ENCODE measurements at places on chromosomes 11 and 22. TPM values are rescaled to one million over a fixed set of nuclear protein-coding genes. Genes with fewer than 3 reads are reported as not detected.

GRCh38 chr22:49432211-49432896, 395.3 kb downstream of the BRD1 start:
- no peak for DNase-seq

GRCh38 chr11:69073469-69073868, 24.7 kb downstream of the TPCN2 start:
- DNase-seq, result no peak

Gene SPDYC
- total RNA-seq, result not detected

Gene ANKK1
- total RNA-seq, result not detected

Gene PRODH
- total RNA-seq, result 7.4 TPM

DNA sequence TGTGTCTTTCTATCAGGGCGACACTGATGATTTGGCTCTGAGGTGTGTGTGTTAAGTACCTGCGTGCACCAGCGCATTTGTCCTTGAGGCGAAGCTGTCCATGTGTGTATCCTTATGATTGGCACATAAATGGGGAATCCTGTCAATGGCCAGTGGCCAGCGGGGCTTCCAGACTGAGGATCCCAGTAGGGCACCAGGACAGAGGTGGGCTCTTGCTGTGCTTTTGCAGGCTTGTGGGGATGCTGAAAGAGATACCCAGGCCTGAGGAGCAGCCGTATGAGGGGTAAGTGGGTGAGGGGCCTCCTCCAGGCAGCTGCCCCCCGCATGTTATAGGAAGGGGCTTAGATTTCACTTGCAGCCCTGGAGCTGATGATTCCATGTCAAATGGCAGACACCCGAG, 156.8 kb downstream of the ST3GAL4 start:
- DNase-seq, result peak; percentile 60

GRCh38 chr11:79959318-79959717, 518.5 kb upstream of the TENM4 start:
- DNase-seq, result no peak

GRCh38 chr11:11858676-11859075, 16.9 kb downstream of the USP47 start:
- no peak for DNase-seq

Gene MAFF
- 4.7 TPM for total RNA-seq

- no peak for DNase-seq
Measured at GRCh38 chr11:35107861-35108260, 31.1 kb upstream of the CD44 start.

DNA sequence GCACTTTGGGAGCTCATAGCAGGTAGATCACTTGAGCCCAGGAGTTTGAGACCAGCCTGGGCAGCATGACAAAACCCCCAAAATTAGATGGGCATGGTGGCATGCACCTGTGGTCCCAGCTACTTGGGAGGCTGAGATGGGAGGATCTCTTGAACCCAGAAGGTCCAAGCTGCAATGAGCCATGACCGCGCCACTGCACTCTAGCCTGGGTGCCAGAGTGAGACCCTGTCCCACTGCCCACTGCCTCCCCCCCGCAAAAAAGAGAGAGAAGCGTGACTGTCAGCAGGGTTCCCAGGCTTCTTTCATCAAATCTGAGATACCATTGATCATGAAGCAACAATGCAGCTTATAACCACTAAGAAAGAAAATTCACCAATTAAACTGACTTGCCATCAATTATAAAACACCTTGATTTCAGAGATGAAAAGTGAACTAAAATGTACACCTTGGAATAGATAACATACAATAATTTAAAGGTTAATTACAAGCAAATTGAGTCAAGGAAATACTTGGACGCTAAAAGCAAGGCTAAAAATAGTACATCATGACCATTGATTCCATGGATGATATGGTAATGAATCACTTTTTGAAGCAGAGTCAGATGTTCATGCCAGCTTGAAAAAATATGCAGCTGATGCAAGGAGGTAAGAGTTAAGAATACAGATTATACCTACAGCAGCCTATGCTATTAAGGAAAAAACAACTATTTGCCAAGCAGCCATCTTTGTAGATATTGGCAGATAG, 90.8 kb upstream of the ALKBH3 start:
- no peak for DNase-seq

- no peak for DNase-seq
Measured at GRCh38 chr11:118341815-118342489, 553 bp downstream of the CD3D start.

- no peak for DNase-seq
Measured at GRCh38 chr22:46393873-46394272, 58.4 kb downstream of the TRMU start.

DNA sequence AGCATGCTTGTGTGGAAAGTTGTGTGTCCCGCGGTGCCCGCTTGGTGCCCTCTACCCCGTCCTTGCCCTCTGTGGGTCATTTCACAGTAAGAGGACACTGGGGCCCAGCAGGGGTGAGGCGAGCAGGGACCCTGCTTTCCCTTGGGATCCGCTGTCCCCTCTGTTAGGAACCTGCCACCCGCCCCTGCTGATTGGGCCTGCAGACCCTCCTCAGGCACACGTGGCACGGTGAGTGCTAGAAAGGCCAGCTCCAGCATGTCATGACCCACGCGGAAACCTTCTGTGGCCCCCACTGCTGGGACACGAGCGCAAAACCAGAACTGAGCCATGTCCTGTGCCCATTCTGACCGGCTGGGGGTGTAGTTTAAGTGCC, 353.1 kb downstream of the TBC1D22A start:
- no peak for DNase-seq

GRCh38 chr22:21100149-21101032, 54.6 kb downstream of the LRRC74B start:
- no peak for DNase-seq

DNA sequence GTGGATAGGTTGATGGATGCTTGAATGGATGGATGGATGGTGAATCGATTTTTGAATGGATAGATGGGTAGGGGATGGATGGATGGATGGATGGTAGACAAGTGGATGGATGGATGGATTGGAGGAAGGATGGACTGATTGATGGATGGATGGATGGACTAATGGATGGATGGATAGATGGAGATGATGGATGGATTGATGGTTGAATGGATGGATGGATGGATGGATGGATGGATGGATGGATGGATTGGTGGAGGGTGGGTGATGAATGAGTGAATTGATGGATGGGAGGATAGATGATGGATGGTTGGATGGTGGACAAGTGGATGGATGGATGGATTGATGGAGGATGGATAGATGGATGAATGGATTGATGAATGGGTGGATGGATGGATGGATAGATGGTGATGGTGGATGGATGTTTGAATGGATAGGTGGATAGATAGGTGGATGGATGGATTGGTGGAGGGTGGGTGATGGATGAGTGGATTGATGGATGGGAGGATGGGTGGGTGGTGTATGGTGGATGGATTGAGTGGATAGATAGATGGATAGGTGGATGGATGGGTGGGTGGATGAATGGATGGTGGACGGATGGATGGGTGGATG, 1140.9 kb downstream of the BRD1 start:
- DNase-seq, result no peak

DNA sequence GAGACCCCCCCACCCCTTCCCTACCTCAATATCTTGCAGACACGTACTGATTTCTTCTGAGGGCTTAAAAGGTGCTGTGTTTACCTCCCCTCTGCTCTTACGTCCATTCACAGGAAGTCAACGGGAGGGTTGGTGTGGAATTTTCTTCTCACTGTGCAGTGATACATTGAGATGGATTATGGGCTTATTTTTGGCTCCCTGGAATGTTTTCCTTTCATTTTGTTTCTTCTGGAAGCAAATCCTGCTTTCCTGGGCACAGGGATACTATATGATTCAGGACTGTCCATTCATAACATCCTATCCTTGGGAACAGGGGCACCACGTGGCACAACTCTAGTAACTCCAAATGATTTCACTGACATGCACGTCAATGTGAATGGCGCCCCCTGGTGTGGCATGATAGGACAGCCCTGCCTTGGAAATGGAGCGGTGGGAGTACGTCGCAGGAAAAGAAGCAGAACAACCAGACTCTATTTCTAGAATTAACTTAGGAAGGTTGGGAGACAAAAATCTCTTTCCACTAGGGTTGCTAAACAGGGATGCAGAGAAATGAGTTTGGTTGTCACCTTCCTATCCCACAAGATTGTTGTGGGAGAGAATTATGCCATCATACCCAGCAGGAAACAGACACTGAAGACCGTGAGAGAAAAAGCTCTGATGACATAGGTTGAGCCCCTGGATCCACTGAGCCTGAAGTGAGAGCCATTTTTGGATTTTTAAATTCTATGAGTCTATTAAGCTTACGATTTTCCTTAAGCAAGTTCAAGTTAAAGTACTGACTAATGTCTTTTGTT, 146.5 kb upstream of the RAG2 start:
- peak; percentile 87 for DNase-seq

- DNase-seq, result no peak
Measured at GRCh38 chr22:45823336-45823735, 151.7 kb downstream of the ATXN10 start.

Gene TMEM45B
- not detected for total RNA-seq

DNA sequence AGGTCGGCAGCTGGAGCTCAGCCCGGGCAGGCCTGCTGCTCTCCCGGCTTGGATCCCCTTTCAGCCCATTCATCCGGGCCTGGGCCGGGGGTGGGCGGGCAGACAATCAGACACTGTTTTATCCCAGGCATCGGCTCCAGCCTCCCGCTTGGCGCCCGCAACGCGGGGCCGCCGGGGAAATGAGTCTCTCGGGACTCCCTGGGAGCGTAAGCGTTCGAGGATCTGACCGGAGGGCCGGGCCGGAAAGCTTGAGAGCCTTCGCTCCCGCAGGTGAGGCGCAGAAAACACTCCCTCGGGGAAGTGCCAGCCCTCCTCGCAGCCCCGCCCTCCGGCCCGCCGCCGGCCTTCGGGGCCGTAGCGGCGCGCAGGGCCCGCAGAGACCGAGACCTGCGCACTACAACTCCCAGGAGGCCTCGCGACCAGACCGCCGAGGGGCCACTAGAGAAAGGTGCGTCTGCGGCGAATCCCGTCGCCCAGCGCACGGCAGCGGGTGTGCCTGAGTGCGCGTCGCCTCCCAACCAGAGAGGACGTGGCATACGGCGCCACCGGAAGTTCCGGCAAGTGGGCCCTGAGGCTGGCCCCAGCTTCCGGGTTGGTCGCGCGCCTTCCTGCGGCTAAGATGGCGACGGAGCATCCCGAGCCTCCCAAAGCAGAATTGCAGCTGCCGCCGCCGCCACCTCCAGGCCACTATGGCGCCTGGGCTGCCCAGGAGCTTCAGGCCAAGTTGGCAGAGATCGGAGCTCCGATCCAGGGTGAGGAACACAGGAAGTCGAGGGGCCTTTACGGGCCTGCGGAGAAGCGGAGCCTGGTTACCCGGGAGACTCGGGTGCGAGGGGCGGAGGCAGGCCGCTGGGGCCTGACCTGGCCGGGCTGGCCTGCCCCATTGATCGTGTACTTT, at the start of gene SF3B2:
Gene SF3B2, plus strand, starts transcription at position 599 of the 898 bp plus-strand sequence. Its CDS starts 21 bp downstream, at position 620.
- peak; percentile 99 for DNase-seq

Gene CDCA5
- total RNA-seq, result 1.7 TPM

DNA sequence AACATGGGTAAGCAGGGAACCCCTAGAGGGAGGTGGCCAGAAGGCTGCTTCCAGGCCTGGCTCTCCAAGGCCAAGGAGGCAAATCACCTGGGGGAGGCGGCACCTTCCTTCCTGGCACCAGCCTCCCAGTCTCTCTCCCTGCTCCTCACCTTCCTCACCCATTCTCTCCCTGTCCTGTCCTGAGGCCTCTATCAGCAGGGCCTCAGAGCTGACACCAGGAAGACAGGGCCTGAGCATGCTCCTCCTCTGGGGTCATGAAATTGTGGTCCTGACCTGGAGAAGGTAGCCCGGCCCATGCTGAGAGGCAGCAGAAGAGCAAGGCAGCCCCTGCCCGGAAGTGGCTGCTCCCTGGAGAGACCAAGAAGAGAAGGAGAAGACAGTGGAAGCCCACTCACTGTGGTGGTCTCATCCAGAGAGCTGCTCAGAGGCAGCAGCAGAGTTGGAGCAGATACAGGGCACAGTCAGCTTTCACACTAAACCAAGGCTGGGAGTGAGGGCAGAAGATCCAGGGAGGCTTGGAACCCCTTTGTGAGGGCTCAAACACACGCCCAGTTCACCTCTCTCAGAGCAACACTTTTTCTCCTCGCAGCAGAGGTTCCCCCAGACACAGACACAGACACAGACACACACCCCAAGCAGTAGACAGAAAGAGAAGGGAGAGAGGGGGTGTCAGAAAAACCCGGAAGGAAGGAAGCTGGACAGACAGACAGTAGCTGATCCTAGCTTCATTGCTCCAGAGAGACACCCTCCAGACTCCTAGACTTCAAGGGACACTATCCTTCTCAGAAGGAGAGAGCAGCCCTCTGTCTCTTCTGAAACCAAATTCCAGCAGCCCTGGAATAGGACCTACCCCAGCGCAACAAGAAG, 1.8 kb downstream of the BCL9L start:
- DNase-seq, result peak; percentile 66

Gene P2RY2
- total RNA-seq, result 20.0 TPM

Gene MFNG
- total RNA-seq, result 14.4 TPM

Gene OR5AN1
- total RNA-seq, result not detected

Gene B3GAT3
- 12.8 TPM for total RNA-seq

Gene POU2AF3
- 0.65 TPM for total RNA-seq

GRCh38 chr11:115291325-115291724, 212.9 kb downstream of the CADM1 start:
- no peak for DNase-seq

DNA sequence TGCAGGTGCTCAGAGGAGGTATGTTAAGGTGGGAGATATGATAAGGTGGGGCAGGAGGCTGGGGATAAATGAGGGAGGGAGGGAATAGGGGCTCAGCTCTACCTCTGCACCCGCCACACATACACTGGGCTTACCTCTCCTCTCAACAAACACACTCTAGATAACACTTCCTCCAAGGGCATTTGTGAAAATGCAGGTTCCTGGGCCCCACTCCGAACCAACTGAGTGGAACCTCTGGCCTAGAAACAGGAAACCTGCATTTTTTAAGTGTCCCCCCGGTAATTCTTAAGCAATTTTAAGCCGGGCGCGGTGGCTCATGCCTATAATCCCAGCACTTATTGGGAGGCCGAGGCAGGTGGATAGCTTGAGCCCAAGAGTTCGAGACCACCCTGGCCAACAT, 46.5 kb upstream of the CD5 start:
- no peak for DNase-seq

Gene SMIM38
- total RNA-seq, result 0.11 TPM

Gene GPHA2
- not detected for total RNA-seq

Gene BRD1
- total RNA-seq, result 17.5 TPM

- DNase-seq, result no peak
Measured at GRCh38 chr11:72267956-72268617, 24.1 kb upstream of the PHOX2A start.

- DNase-seq, result peak; percentile 73
Measured at GRCh38 chr11:76768088-76768908, 14.9 kb upstream of the TSKU start.

DNA sequence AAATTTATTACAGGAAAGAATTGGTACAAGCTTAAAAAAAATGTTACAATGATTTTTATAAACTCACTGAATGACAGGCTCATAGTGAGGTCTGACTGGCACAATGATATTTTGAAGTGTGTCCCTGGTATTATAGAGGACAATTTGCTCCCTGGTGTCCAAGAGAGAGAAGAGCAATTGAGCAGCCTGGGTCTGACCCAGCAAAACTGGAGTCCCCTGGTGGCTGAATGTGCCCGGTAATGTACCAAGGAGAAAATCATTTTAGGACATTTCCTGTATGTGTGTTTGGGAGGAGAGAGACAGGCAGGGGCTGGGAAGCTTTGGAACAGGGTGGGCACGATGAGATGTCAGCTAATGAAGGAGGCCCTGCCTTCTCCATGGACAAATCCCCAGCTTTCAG, 125.3 kb downstream of the APOL5 start:
- DNase-seq, result no peak

Gene PRRG4
- total RNA-seq, result 0.57 TPM

GRCh38 chr11:70771099-70771885, 373.0 kb downstream of the CTTN start:
- no peak for DNase-seq

Data from Right ventricle myocardium inferior (tissue), 1 donor.